ENCODE measurements at places on chromosomes 6 and 20. TPM values are rescaled to one million over a fixed set of nuclear protein-coding genes. Genes with fewer than 3 reads are reported as not detected.

The LGSN gene
- 2.0 TPM for total RNA-seq

The MRAP2 gene
- total RNA-seq = 1.8 TPM

The LY6G6D gene
- not detected for total RNA-seq

The PI16 gene
- not detected for total RNA-seq

The COL9A1 gene
- not detected for total RNA-seq

The HCRTR2 gene
- not detected for total RNA-seq

The HLA-DRA gene
- total RNA-seq = not detected

The FRS3 gene
- total RNA-seq = 2.2 TPM

The RING1 gene
- 25.5 TPM for total RNA-seq

The SDHAF4 gene
- 5.0 TPM for total RNA-seq

The BFSP1 gene
- 4.6 TPM for total RNA-seq

The PLG gene
- total RNA-seq = not detected

The ISM1 gene
- total RNA-seq = 0.24 TPM

The RAMACL gene
- total RNA-seq = 0.10 TPM

The SYCP2L gene
- 2.4 TPM for total RNA-seq
